HepG2 (cell line): ENCODE measurements at places on chromosomes 6 and 20. TPM values are rescaled to one million over a fixed set of nuclear protein-coding genes. Genes with fewer than 3 reads are reported as not detected.
A peak's percentile ranks its signal among the peaks of the same experiment; 100 is the strongest.

The TCEA2 gene
- 25.9 and 33.7 TPM in 2 replicates for total RNA-seq

The C2 gene
- 70.9 and 165 TPM in 2 replicates for total RNA-seq

The TMC2 gene
- total RNA-seq, result not detected in 2 replicates

The C6orf163 gene
- total RNA-seq, result 0.79 and 1.8 TPM in 2 replicates

The BTNL2 gene
- not detected in 2 replicates for total RNA-seq

The KIF25 gene
- not detected in 2 replicates for total RNA-seq

DNA sequence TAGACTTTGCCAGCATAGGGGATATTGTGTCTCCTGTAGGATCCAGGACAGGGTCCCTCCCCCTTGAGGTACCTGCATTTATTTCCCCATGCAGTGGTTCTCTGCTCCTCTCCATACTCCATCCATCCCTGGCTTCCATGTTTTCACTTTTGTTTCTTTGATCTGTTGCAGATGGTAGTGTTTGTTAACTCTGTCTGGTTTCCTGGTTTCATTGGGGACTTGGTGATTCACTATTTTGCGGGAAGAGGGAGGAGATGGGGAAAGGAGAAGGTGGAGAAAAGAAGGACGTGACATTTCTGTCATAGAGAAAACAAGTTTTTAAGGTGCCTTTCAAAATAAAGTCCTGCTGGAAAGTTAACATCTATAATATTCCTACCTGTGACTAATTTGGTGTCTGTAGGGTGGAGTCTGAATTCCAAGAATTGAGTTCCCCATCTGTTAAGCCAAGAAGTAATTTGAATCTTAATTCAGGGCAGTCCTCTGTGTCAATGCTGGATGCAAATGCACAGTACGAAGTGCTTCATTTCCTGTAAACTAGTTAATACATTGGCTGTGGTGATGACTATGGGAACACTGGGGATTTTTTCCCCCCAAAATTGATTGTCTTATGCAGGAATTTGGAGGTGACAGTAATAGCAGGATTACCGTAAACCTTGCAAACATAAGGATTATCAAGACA lies 6.9 kb upstream of the RNF144B start:
- peaks cover 39% of the 10 kb centered on the region for H3K4me1 ChIP-seq
- H3K27me3 ChIP-seq, result peaks cover 2% of the 10 kb centered on the region; the same call in 1 of the 2 replicates
- no peaks in the 10 kb centered on the region for H3K36me3 ChIP-seq
- H3K27ac ChIP-seq, result no peak overlapping the region
- no peak overlapping the region for H3K4me3 ChIP-seq
- DNase-seq, result no peak

- H3K36me3 ChIP-seq, result no peaks in the 10 kb centered on the region
- DNase-seq, result no peak
- H3K27ac ChIP-seq, result no peak overlapping the region
- H3K4me1 ChIP-seq, result no peaks in the 10 kb centered on the region
Observed at GRCh38 chr6:101770116-101770515, 376.6 kb downstream of the GRIK2 start.

DNA sequence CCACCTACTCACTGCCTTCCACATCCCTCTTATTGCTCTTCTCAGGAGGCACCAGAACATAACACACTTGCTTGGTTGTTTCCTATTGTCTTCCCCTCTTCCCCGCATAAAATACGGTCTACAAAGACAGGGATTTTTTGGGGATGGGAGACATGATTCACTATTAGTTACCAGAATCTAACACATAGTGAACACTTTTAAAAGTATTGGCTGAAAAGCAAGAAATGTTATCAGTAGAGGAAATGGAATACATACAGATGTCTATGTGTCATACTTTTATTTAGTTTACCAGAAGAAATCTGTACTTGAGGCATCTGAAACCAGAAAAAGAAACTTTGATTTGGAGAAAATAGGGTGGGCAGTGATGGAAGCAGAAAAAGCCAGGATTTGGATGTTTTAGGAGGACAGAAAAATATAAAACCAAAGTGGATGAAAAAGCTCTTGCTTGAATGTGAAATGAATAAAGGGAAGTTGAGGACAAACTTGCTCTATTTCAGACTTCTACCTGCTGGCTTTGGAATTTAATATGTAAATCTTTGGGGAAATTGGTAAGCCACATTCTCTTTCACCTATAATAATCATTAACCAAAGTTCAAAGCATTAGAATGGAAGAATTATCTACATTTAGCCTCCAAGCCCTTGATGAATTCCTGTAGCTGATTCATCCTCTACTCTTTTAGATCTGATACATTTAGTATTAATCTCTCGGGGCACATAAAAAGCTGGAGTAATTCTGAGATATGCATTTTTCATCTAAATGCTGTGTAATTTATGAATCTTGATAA lies 82.6 kb downstream of the DOK5 start:
- H3K27me3 ChIP-seq, result no peaks in the 10 kb centered on the region; the same call in 2 of the 3 replicates
- no peaks in the 10 kb centered on the region for H3K4me1 ChIP-seq
- no peak for DNase-seq

GRCh38 chr6:72631480-72631879 lies 9.6 kb downstream of the KCNQ5 start:
- H3K4me1 ChIP-seq, result no peaks in the 10 kb centered on the region
- DNase-seq, result no peak
- H3K4me3 ChIP-seq, result no peak overlapping the region
- no peaks in the 10 kb centered on the region for H3K27me3 ChIP-seq
- no peaks in the 10 kb centered on the region for H3K36me3 ChIP-seq

GRCh38 chr6:43644940-43645612 lies at the start of gene RSPH9:
TSS of gene RSPH9 (plus strand) at chr6:43645036. CDS start at chr6:43645099, 63 bp downstream.
- no peak for DNase-seq
- H3K4me1 ChIP-seq, result no peaks in the 10 kb centered on the region
- peaks cover 7% of the 10 kb centered on the region; the same call in 1 of the 3 replicates for H3K27me3 ChIP-seq
- peaks cover 9% of the 10 kb centered on the region for H3K36me3 ChIP-seq
- no peak within 1 kb of the TSS for H3K4me3 ChIP-seq

DNA sequence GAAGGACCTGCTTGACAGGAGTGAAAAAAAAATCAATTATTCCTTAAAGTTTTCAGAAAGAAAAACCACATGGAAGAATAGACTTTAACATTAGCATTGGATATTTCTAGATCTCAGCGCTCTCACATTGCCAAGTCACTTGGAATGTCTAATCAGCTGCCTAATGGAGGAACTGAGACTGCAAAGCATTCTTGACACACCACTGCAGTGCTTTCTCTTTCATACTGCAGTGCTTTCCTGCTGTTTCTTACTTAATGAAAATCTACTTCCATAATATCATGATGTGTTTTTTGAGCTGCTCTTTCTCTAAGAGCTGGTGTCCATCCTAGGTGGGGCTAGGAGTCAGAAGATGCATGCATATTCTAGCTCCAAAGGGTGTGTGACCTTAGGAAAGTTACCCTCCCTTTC lies 20.4 kb upstream of the MCM3 start:
- peaks cover 71% of the 10 kb centered on the region for H3K4me1 ChIP-seq
- H3K36me3 ChIP-seq, result no peaks in the 10 kb centered on the region
- H3K27ac ChIP-seq, result peak overlapping the region; percentile 82
- no peak overlapping the region for H3K4me3 ChIP-seq

DNA sequence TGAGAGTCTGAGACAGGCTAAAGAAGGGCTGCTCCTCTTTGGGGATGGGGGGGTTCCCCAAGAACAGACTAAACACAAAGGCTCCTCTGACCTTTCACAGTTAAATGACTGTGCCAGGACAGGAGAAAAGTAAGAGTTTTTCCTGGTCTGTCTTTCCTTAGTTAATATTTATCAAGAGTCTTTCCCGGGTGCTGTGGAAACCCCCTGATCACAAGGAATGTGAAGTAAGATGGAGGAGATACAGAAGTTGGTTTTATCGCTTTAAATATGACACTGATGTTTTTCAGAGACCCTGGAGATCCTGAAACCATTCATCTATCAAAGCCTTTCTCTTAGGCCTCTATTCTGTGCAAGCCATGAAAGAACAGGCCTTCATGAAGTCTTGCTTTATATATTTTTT lies 105.8 kb downstream of the RNF144B start:
- H3K27ac ChIP-seq, result no peak overlapping the region
- H3K36me3 ChIP-seq, result no peaks in the 10 kb centered on the region
- H3K4me3 ChIP-seq, result no peak overlapping the region
- DNase-seq, result no peak
- H3K27me3 ChIP-seq, result peaks cover 3% of the 10 kb centered on the region; the same call in 1 of the 3 replicates

- no peak overlapping the region for H3K4me3 ChIP-seq
- DNase-seq, result no peak
- H3K4me1 ChIP-seq, result no peaks in the 10 kb centered on the region; the same call in 1 of the 2 replicates
Observed at GRCh38 chr6:105319331-105319730, 83.6 kb downstream of the PREP start.

GRCh38 chr20:13422637-13423036 lies 201.6 kb downstream of the ISM1 start:
- H3K27me3 ChIP-seq, result no peaks in the 10 kb centered on the region
- no peak overlapping the region for H3K4me3 ChIP-seq
- peak overlapping the region; percentile 82 for H3K27ac ChIP-seq
- no peaks in the 10 kb centered on the region for H3K36me3 ChIP-seq
- DNase-seq, result peak; percentile 66

DNA sequence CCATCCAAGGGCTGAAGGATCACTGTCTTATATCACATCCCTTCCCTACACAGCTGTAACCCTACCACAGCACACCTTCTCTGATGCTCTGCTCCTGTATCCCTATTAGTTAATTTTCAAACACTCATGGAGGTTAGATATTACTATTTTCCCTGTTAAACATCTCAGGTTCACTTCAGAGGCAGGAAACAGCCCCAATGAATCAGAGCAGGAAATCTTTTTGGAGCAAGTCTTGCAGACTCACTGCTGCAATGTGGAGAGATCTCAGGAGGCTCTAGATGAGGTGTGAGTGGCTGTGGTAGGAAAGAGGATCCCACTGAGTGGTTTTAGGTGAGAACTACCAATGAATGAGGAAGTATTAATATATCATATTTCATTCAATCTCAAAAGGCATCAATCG lies 19.7 kb upstream of the HTR1B start:
- no peaks in the 10 kb centered on the region for H3K27me3 ChIP-seq
- no peak overlapping the region for H3K27ac ChIP-seq
- H3K4me1 ChIP-seq, result no peaks in the 10 kb centered on the region
- no peak overlapping the region for H3K4me3 ChIP-seq

DNA sequence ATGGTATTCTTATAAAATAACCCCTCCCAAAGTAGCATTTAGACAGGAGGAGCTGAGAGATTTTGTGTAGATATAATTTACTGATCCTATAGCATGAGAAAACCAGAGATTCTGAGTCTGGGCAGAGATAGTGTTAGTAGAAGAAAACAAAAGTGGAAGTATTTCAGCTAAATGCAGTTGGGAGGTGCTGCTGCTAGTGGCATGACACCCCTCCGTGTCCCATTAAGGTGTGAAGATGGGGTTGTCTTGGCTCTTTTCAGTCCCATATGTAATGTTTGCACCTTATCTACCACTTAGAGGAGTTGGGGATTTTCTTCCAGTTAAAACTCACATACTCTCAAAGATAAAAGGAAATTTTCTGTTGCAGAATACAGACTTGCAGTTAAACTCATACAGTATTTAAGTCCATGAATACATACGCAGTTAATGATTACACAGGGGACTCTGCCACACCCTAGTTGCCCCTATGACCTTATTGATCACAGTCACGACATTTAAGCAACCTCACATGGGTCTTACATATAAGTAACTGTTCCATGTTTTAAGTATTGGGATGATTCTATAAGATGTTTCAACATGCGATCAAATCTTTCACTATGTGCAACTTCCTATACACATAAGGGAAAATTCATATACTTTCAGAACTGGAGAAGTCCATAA lies 11.5 kb downstream of the TAAR2 start:
- peak; percentile 33 for DNase-seq
- no peaks in the 10 kb centered on the region for H3K36me3 ChIP-seq
- no peaks in the 10 kb centered on the region for H3K27me3 ChIP-seq
- no peak overlapping the region for H3K4me3 ChIP-seq
- H3K27ac ChIP-seq, result no peak overlapping the region

GRCh38 chr6:68758559-68758958 lies 123.5 kb downstream of the ADGRB3 start:
- no peaks in the 10 kb centered on the region for H3K4me1 ChIP-seq
- H3K36me3 ChIP-seq, result no peaks in the 10 kb centered on the region
- H3K27me3 ChIP-seq, result no peaks in the 10 kb centered on the region
- no peak overlapping the region for H3K4me3 ChIP-seq

DNA sequence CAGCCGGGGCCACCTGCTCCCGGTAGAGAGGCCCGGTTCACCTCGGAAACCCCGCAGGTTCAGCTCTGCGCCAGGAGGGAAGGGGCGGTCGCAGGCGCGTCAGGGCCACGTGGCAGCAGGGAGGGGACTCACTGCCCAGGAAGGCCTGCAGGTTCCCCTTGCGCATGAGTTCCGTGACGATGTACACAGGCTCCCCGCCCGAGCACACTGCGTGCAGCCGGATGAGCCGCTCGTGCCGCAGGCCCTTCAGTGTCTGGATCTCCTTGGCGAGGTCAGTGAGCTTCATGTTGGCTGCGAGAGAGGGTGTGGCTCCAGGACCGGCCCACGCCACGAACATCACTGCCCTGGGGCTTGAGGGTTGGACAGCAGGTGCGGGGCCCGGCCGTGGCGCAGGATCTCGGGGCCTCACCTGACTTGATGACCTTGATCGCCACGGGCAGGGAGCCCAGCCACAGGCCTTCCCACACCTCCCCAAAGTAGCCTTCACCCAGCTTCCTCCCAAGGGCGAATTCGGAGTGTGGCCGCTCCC lies 4.9 kb upstream of the PTK6 start:
- H3K4me1 ChIP-seq, result peaks cover 44% of the 10 kb centered on the region
- peaks cover 49% of the 10 kb centered on the region for H3K27me3 ChIP-seq
- no peak overlapping the region for H3K4me3 ChIP-seq
- H3K27ac ChIP-seq, result no peak overlapping the region
- DNase-seq, result no peak

DNA sequence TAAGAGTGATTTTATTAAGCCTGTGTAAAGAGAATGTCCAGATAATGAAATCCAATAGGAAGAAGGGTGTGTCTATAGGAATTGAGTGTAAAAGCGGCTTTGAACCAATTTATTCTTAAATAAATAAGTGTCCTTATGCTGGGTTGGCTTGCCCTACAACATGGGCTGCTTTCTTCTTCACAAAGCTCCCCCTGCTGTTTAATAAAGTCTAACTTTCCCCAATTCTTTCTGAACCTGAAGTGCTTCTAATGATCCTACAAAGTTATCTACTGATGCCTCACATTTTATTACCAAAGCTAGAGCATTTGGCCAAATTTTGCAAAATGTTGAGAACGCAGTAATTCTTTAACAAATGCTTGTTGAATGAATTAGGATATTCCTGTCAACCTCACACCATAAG lies 36.3 kb upstream of the SIRT5 start:
- H3K27me3 ChIP-seq, result no peaks in the 10 kb centered on the region; the same call in none of the 2 replicates
- no peak overlapping the region for H3K27ac ChIP-seq
- DNase-seq, result peak; percentile 55

DNA sequence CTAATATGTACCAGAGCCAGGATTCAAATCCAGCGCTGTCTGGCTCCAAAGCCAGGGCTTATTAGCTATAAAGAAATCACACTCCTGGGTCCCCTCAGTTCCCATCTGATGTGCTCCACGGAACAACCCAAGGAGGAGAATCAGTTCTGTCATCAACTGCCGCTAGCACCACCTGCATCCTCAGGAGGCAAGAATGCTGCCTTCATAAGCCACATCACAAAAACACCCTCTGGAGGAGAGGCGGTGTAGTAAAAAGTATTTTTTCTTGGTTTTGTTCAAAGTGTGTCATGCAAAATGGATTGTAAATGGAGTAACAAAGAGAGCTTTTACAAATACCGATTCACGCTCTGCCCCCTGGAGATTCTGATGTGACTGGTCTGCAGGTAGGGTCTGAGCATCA lies 57.1 kb downstream of the TNFRSF21 start:
- no peak overlapping the region for H3K4me3 ChIP-seq
- no peaks in the 10 kb centered on the region for H3K27me3 ChIP-seq
- DNase-seq, result no peak
